ENCODE measurements at places on chromosomes 6 and 20. TPM values are rescaled to one million over a fixed set of nuclear protein-coding genes. Genes with fewer than 3 reads are reported as not detected.

GRCh38 chr6:83096791-83097190 lies 29.3 kb downstream of the DOP1A start:
- peaks cover 5% of the 10 kb centered on the region for H3K4me1 ChIP-seq
- H3K36me3 ChIP-seq, result no peaks in the 10 kb centered on the region
- H3K4me3 ChIP-seq, result no peak overlapping the region
- DNase-seq, result no peak

DNA sequence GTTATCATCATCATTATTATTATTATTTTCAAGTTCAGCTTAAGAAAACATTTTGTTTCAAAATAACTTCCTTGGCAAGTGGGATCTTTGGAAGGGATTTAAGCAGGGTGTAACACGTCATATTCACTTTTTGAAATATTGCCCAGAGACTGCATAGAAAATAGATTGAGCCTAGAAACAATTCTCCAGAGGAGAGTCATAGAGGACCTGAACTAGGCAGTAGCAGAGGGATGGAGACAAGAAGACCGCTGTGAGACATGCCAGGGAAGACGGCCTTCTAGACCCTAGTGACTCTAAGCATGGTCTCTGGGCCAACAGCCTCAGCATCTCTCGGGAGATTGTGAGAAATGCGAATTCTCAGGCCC lies 55.5 kb downstream of the EDN1 start:
- H3K4me3 ChIP-seq, result no peak overlapping the region
- DNase-seq, result no peak
- no peaks in the 10 kb centered on the region for H3K27me3 ChIP-seq
- H3K4me1 ChIP-seq, result no peaks in the 10 kb centered on the region
- no peak overlapping the region for H3K27ac ChIP-seq

DNA sequence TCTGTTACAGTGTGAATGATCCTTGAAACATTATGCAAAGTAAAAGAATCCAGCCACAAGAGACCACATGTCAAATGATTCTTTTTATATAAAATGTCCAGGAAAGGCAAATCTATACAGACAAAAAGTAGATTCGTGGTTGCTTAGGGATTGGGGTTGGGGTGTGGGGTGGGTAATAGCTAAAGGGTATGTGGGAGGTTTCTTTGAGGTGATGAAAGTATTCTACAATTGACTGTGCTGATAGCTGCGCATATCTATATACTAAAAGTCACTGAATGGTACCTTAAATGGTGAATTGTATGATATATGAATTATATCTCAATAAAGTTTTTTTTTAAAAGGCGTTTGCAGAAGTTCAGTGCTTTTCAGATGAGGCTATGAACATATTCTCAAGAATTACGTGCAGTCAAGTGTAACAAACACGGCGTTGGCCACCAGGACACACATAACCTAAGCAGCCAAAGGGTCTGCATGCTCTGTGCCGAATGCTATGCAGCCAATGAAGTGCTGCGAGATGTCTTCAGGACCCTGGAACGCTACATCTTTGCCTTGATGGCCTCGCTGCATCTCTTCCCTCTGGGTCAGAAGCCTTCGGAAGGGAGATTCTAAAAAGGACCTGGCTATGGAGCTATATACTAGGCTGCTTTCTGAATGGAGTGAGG lies 96.9 kb downstream of the SCML4 start:
- no peak overlapping the region for H3K4me3 ChIP-seq
- H3K36me3 ChIP-seq, result no peaks in the 10 kb centered on the region
- H3K4me1 ChIP-seq, result no peaks in the 10 kb centered on the region
- DNase-seq, result no peak
- H3K27me3 ChIP-seq, result no peaks in the 10 kb centered on the region

DNA sequence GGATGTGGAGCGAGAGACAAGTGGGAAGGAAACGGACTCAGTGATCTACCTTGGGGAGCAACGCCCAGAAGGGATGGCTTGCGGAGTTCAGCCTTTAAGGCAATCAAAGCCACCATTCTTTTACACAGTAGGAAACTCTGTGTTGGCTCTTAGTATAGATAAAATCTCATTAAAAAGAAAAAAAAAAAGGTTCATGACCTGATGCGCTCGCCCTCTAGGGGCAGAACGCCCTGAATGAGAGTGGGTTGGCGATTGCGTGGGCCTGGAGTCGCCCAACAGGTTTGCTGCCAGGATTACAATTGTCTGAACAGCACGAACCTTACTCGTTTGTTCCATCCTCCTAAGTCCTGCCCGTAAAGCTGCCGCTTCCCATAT lies 1.2 kb downstream of the TPD52L1 start:
- H3K36me3 ChIP-seq, result no peaks in the 10 kb centered on the region
- H3K27me3 ChIP-seq, result peaks cover 32% of the 10 kb centered on the region
- DNase-seq, result peak; percentile 69

GRCh38 chr6:176766-177165 lies 115.5 kb upstream of the DUSP22 start:
- DNase-seq, result no peak
- no peak overlapping the region for H3K27ac ChIP-seq
- H3K4me3 ChIP-seq, result no peak overlapping the region
- H3K27me3 ChIP-seq, result no peaks in the 10 kb centered on the region
- no peaks in the 10 kb centered on the region for H3K4me1 ChIP-seq
- no peaks in the 10 kb centered on the region for H3K36me3 ChIP-seq

GRCh38 chr6:96157018-96157565 lies 141.3 kb downstream of the FUT9 start:
- DNase-seq, result no peak
- H3K36me3 ChIP-seq, result no peaks in the 10 kb centered on the region
- H3K4me1 ChIP-seq, result peaks cover 14% of the 10 kb centered on the region
- no peaks in the 10 kb centered on the region for H3K27me3 ChIP-seq

DNA sequence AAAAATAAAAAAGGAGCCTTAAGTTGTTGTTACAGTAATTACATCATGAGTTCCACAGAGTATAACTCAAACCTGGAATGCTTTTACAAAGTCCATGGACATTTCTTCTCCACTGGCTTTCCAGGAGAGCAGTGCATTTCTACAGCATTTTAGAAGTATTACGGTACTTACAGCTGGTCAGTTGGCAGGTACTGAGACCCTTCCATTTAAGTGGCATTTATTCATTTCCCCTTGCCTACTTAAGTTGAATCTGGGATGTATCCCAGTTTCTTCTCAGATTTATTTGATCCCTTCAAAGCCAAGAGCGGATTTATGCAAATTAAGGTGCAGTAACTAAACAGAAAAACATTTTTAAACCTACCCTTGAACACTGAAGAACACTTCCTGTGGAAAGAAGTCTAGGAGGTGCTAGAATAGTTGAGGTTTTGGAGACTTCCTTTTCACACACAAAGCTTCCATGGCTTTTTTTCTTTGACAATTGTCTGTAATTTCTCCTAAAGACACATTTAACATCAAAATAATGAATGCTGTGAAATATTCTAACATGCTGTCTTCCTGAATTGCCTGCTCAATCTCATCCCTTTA lies 3.4 kb downstream of the PRDM13 start:
- H3K36me3 ChIP-seq, result no peaks in the 10 kb centered on the region
- H3K4me1 ChIP-seq, result peaks cover 70% of the 10 kb centered on the region
- no peak overlapping the region for H3K4me3 ChIP-seq
- DNase-seq, result no peak
- no peak overlapping the region for H3K27ac ChIP-seq

DNA sequence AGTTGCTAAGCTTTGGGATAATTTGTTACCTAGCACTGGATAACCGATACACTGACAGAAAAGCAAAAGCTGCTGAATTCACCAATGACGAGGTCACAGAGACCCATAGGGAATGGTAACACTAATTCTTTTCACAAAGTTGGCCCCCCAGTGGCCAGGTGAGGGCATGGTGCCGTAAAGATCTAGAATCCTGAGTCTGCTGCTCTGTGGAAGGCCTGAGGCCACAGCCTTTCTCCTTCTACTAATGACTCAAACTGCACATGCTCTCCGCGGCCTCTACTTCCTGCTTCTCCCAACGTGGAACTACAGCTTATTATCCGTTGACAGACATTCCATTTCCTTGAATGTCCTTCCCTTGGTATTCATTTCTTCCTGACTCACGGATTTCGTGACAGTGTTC lies 127.1 kb downstream of the OPRM1 start:
- no peaks in the 10 kb centered on the region for H3K4me1 ChIP-seq
- no peaks in the 10 kb centered on the region for H3K27me3 ChIP-seq
- peak; percentile 60 for DNase-seq
- no peak overlapping the region for H3K27ac ChIP-seq
- H3K36me3 ChIP-seq, result no peaks in the 10 kb centered on the region

GRCh38 chr20:44211177-44212039 lies 837 bp upstream of the OSER1 start:
- H3K36me3 ChIP-seq, result peaks cover 3% of the 10 kb centered on the region
- H3K4me3 ChIP-seq, result peak overlapping the region; percentile 92
- peaks cover 15% of the 10 kb centered on the region for H3K4me1 ChIP-seq
- H3K27ac ChIP-seq, result peak overlapping the region; percentile 91
- H3K27me3 ChIP-seq, result no peaks in the 10 kb centered on the region

DNA sequence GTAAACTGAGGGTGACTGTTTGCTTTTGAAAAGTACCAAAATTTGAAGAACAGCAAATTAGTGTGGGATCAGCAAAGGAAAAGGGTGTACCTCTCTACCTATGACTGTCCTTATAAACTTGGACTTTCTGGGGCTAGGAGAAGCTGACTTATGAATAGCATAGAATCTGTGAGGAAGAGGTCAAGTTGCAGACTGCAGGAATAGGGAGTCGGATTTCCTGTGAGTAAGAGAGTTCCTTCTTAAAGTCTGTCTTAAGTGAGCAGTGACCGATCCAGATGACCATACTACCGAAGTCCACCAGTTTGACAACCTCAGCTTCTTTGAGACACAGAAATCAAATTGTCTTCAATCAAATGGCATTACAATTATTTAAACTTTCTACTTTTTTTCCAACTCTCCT lies 708.7 kb downstream of the UTRN start:
- peaks cover 3% of the 10 kb centered on the region for H3K4me1 ChIP-seq
- H3K27ac ChIP-seq, result no peak overlapping the region
- DNase-seq, result no peak
- no peaks in the 10 kb centered on the region for H3K36me3 ChIP-seq

DNA sequence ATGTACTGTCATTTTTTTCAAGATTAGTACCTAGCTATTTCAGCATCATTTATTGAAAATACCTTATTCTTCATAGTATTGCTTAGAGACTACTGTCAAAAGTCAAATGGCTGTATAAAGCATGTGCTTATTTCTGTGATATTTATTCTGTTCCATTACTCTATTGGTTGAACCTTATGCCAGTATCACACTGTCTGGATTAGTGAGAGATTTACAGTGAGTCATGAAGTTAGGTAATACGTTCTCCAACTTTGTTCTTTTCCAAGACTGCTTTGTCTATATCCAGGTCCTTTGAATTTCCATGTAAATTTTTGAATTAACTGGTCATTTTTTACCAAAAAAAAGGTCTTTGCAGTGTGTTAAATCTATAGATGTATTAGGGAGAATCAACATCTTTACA lies 18.6 kb upstream of the RNF217 start:
- no peak overlapping the region for H3K27ac ChIP-seq
- H3K4me3 ChIP-seq, result no peak overlapping the region
- H3K4me1 ChIP-seq, result no peaks in the 10 kb centered on the region
- no peak for DNase-seq

Gene CGA
- not detected for total RNA-seq

Gene PBOV1
- not detected for total RNA-seq
